ENCODE measurements at places on chromosomes 7 and 10.

- no peak for DNase-seq
Observed at GRCh38 chr10:55174419-55174818, 373.4 kb upstream of the PCDH15 start.

GRCh38 chr10:132058111-132058745 is 7.5 kb upstream of the JAKMIP3 start:
- no peak for DNase-seq

DNA sequence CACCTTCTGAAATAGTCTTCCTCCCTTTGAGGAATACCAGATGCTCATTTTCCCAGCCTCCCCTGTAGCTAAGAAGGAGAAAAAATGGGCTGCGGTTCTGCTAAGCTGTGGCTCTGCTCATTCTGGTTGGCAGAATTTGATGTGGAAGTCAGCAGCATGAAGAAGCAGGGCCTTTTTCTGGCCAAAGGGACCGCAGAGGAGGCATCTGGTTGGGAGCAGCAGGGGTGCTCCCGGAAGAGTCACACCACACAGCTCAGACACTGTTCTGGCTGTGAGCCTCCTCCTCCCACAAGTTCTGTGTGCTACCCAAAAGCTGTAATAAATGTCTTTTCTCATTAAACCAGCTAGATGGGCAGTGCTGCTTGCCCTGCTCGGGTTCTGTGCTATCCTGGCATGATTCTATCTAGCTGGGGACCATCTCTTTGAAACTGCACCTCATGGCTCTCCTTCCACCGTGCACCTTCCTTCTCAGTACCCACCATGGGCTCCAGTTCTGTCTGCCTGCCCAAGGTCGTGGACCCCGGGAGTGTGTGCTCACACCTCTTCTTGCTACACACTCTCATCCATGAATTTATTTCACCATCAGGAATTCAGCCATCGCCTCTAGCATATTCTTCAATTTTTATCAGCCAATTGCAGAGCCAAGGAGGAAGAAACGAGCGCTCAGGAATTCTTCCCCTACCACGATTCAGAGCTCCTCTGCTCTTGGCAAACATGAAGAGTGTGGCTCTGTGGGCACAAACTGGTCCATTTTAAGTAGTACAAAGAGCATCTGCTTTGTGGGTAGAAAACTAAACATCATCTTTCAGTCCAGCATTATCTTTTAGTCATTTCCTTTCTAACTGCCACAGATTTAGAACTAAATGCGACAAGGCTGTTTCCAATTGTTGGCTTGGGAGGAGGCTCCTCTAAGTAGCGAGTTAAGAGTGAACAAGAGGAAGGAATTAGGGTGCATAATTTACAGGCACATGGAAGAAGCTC is 76.9 kb downstream of the FAM171A1 start:
- no peak for DNase-seq

DNA sequence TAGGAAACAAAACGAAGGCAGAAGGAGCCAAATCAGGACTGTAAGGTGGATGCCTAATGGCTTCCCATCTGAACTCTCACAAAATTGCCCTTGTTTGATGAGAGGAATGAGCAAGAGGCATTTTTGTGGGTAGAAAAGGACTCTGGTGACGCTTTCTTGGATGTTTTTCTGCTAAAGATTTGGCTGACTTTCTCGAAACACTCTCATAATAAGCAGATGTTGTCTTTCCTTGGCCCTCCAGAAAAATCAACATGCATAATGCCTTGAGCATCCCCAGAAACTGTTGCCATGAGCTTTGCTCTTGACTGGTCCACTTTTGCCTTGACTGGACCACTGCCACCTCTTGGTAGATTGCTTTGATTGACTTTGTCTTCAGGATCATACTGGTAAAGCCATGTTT is 13.5 kb downstream of the PTPN12 start:
- no peak for DNase-seq

GRCh38 chr10:6400821-6401465 is 179.1 kb downstream of the PRKCQ start:
- no peak for DNase-seq

- no peak for DNase-seq
Observed at GRCh38 chr10:122530177-122530576, 30.4 kb upstream of the DMBT1 start.

GRCh38 chr10:102436312-102436711 is 3.9 kb upstream of the CUEDC2 start:
- no peak for DNase-seq

GRCh38 chr7:69193061-69193460 is 405.2 kb upstream of the AUTS2 start:
- DNase-seq: no peak

- no peak for DNase-seq
Observed at GRCh38 chr10:68876246-68877138, 24.6 kb upstream of the DDX50 start.

DNA sequence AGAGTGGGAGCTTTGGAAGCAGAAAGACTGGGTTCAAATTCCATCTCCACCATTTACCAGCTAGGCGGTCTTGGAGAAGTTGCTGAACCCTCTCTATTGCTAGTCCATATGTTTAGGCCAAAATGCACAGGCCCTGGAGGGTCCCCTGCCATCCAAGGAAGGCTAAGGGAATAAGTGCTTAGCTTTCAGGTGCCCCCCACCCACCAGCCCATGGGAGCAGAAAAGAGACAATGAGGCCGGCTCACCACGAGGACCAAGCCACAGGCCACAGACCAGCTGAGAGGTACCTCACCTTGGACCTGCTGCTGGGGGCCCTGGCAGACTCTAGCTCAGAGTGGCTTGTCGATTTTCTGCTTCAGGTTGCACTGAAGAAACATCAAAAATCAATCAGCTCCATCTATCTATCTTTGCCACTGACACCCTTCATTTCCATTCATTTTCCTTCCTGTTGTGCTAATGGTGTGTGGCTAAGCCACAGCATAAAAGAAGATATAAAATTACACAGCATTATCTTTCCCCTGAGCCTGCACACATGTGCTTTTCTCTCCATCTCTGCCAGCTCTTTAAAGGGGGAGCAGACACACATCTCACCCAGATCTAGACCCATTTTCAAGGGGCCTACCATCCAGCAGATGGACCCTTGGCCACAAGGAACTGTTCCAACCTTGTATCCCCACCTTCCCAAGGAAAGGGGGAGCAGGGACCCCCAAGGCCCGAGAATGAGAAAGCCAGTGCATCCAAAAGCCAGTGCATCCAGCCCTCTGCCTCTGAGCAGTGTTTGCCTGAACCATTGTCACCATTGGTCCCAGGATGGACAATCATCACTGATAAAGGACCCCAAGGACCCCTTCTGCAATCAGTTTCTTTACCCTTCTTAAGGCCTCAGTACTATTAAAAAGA is 65.4 kb downstream of the GRID1 start:
- no peak for DNase-seq

DNA sequence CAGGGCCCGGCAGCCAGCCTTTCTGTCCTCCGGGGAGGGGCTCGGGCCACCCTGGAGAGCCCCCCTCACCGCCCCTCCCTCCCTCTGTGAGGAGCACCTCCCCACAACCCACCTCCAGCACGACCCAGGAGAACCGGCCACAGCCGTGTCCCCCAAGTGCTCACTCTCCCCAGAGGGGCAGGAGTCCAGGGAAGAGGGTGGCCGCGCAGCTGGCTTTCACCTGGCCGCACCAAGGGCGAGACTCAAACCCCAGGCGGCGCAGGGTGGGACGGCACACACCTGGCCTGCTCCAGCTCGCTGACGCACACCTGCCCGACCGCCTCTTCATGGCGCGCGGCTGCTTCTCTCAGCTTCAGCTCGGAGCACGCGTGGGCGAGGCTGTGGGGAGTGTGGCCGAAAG is 73.4 kb downstream of the CFAP46 start:
- no peak for DNase-seq

- DNase-seq: no peak
Observed at GRCh38 chr7:148717266-148717793, 18.6 kb downstream of the CUL1 start.

DNA sequence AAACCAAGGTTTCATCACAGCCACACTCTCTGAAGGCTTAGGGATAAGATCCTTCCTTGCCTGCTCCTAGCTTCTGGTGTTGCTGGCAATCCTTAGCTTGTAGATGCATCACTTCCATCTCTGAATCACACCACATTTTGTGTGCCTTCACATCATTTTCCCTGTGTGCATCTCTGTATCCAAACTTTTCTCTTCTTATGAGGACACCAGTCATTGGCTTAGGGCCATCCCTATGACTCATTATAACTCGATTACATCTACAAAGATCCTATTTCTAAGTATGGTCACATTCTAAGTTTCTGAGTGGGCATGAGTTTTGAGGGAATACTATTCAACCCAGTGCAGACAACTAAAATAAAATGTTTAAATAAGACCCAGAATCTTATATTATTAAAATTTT is 121.7 kb downstream of the C7orf25 start:
- DNase-seq: no peak

DNA sequence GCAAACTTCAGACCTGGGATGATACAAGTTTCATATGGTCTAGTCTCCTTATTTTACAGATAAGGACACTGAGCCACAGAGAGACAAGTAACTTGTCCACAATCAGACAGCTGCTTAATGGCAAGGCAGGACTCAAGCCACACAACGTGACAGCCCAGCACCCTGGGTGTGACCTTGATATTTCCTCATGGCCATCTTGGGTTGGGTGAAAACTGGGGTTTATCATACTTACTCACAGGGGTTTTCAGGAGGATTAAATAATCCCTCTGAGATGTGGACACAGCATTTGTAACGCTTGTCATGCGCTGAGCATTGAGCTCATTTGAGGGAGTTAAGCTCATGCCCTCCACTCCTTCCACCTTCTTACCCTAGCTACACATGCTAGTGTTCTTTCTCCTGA is 58.0 kb downstream of the ABLIM1 start:
- DNase-seq: no peak

GRCh38 chr10:5788969-5789368 is 24.3 kb downstream of the GDI2 start:
- DNase-seq: no peak

- no peak for DNase-seq
Observed at GRCh38 chr10:120833222-120833928, 17.8 kb upstream of the WDR11 start.

DNA sequence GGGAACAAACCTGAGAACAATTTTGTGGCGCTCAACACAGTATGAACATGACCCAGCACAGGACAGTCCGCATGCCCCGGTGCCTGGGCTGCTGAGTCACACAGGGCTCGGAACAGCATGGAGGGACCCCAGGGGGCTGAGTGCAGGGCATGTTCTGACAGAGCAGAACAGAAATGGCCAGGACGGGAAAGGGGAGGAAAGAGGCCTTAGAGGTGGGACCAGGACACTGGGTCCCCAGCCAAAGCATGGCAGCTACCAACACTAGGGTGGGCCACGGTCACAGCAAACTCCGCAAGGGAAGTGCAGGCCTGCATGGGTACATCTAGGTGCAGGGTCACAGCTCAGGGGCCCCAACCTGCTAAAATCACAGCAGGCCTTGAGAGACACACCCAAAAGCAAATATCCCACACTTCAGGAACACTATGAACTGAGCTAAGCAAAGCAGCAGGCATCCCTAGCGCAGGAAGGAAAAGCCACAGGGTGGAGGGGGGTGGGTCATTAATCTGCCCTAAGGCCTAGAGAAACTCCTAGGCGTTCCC is 5.6 kb downstream of the IMPDH1 start:
- no peak for DNase-seq

- DNase-seq: no peak
Observed at GRCh38 chr7:38907766-38908165, 1.2 kb downstream of the VPS41 start.

DNA sequence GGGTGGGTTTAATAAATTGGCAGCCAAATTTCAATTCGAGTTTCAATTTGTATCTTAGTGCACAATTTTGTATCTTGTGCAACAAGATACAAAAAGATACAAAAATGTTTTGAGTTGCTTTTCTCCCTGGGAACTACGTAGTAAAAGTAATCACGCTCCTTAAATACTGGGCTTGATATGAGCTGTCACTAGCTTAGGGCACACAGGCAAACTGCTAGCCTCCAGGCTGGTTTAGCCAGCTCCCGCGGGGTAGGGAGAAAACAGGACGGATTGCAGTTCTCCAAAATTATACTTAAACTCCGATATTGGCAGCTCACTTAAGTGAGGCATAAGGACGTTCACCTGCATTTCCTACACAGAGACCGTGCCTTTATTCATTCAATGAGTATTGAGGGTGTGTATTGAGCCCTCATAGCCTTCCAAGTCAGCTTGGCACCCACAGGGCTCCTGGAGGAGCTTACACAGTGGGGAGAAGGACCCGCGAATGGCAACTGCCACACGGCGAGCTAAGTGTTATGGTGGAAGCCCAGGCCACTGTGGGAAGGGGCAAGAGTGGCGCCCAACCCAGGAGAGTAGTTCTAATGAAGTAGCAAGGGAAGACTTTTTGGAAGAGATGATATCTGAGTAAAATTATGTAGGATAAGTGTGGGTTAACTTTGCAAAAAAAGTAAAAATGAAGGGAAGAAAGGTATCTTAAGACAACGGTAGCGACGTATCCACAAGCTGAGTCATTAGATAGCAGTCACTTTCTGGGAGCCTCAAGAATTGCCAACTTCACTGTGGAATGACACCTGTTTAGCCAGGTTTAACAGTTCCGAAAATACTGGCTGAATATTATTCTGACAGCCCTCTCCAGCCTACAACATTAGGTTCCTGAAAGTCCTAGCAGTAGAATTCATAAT is 1.6 kb upstream of the EPC1 start:
- DNase-seq: no peak

- no peak for DNase-seq
Observed at GRCh38 chr10:114290038-114290437, 51.0 kb downstream of the VWA2 start.

DNA sequence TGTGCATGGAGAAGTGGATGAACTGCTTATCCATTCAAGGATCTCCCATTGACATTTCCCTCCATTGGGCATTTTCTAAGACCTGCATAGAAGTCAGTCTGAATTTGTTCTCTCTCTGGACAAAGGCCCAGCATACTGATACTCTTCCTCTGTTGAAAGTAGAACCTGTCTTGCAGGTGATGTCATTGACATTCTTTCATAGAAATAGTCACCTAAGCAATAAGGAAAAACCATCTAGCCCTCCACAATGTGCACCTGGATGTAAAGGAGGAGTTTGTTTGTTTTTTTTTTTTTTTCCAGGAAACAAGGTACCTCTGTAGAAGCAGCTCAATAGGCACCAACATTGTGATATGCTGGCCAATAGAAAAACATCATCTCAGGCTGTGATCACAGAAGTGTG is 150.4 kb downstream of the DPY19L1 start:
- no peak for DNase-seq

GRCh38 chr10:91380873-91381256 is 29.3 kb upstream of the HECTD2 start:
- no peak for DNase-seq

DNA sequence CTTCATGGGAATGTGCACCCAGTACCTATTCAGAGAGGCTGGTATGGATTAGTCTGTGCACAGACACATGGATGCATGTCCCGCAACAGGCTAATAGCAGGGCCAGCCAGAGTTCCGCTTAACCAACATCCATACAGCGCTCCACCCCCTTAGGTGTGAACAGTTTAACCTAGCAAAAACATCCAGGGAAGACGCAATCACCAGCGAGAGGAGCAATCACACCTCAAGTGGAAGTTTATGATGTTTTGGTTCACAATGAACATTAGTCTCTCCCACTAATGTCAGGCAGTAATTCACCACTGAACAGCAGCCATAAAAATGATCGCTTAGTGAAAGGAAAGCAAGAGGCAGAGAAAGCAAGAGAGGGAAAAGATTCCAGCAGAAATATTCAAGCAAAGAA is 91.1 kb downstream of the PLXNA4 start:
- DNase-seq: no peak

- no peak for DNase-seq
Observed at GRCh38 chr10:118171861-118172260, 125.1 kb upstream of the RAB11FIP2 start.

GRCh38 chr10:131212763-131213325 is 98.7 kb downstream of the TCERG1L start:
- no peak for DNase-seq

GRCh38 chr10:17059197-17059688 is 70.4 kb downstream of the CUBN start:
- no peak for DNase-seq

- no peak for DNase-seq
Observed at GRCh38 chr10:71887743-71888142, 36.7 kb upstream of the PSAP start.

Data from stimulated activated CD4-positive, alpha-beta T cell treated with anti-CD3 and anti-CD28 coated beads, TNF-alpha, amount 100 ng/mL, for 1 hour (primary cell).